Mesenchymal stem cell (in vitro differentiated cells and primary cell): ENCODE measurements at places on chromosomes 5 and 9.

GRCh38 chr5:18699681-18700080, 1065.4 kb downstream of the TAF11L14 start:
- H3K36me3 ChIP-seq = no peaks in the 10 kb centered on the region
- no peak overlapping the region for H3K27ac ChIP-seq

DNA sequence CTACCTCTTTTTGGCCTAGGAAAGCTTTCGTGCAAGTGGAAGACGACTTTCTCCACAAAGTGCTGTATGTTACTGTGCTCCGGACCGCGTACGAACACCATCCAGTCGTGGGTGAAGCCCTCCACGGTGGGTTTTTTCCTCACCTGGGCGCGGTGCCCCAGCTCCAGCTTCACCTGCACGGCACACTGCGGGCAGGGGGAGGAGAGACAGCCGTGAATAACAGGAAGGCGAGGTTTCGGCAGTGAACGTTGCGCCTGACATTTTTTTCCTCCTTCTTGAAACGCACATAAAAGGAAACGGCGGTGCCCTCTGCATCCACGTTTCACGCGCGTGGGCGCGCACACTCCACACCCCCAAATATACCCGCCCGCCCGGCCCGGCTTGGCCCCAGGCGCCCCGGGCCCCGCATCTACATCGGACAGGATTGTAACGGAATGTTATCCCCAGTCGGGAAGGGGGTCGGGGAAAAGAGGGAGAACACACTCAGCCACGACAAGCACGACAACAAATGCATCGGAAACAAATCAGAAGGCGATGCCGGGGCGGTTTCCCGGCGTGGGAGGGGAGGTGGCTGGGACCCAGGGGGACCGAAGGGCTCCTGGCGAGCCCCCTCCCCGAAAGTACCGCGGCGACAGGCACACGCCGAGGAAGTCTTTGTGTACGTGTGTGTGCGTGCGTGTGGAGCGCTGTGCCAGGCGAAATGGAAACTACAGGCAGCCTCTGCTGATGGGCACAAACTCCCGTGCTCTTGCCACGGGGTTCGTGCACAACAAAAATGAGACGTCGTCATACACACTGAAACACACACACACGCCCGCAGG, 1.4 kb downstream of the MLLT3 start:
- peaks cover 3% of the 10 kb centered on the region for H3K4me1 ChIP-seq
- H3K36me3 ChIP-seq = no peaks in the 10 kb centered on the region
- peak; percentile 70 for DNase-seq
- H3K27me3 ChIP-seq = no peaks in the 10 kb centered on the region
- peak overlapping the region; percentile 96 for H3K4me3 ChIP-seq
- H3K27ac ChIP-seq = no peak overlapping the region

DNA sequence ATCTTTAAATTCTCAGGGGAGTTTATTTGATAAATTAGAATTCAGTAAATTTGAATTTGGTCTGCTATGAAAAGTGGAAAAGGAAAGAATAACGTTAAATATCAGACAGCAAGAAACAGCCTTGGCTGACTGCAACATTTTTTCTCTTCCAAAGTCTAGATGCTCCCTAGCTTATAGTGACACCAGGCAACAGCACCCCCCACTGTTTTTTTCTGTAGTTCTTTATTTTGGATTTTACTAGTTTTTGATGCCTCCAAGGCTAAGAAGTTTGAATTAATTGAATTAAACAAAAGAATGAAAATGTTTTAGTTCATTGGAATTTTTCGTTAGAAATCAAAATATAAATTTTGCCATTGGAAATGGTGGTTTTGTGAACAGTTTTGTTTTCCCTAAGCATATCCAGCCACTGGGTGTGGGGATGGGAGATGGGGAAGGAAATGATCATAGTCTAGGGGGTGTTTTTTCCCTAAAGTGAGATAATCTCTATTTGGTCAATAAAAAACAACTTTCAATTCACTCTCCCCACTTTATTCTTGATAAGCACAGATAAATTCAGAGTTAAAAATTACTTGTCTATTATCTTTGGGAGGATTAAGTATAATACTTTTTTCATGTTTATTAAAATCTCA, 199.3 kb upstream of the CD180 start:
- H3K4me3 ChIP-seq = no peak overlapping the region
- H3K4me1 ChIP-seq = no peaks in the 10 kb centered on the region
- no peak overlapping the region for H3K27ac ChIP-seq
- DNase-seq = no peak
- no peaks in the 10 kb centered on the region for H3K27me3 ChIP-seq

- no peak overlapping the region for H3K4me3 ChIP-seq
- H3K27ac ChIP-seq = no peak overlapping the region
- no peak for DNase-seq
- no peaks in the 10 kb centered on the region for H3K27me3 ChIP-seq
Measured at GRCh38 chr9:31275419-31275818, 1109.0 kb upstream of the ACO1 start.

GRCh38 chr9:98218562-98219363, 26.3 kb upstream of the CORO2A start:
- no peak overlapping the region for H3K4me3 ChIP-seq
- H3K4me1 ChIP-seq = peaks cover 28% of the 10 kb centered on the region
- H3K27me3 ChIP-seq = no peaks in the 10 kb centered on the region

- no peaks in the 10 kb centered on the region for H3K4me1 ChIP-seq
- no peaks in the 10 kb centered on the region for H3K36me3 ChIP-seq
- DNase-seq = no peak
- H3K27me3 ChIP-seq = peaks cover 94% of the 10 kb centered on the region
- H3K27ac ChIP-seq = no peak overlapping the region
Measured at GRCh38 chr5:133298447-133298846, 246.6 kb downstream of the HSPA4 start.

- DNase-seq = no peak
- no peaks in the 10 kb centered on the region for H3K36me3 ChIP-seq
- no peak overlapping the region for H3K4me3 ChIP-seq
- H3K4me1 ChIP-seq = no peaks in the 10 kb centered on the region
- H3K27me3 ChIP-seq = no peaks in the 10 kb centered on the region
Measured at GRCh38 chr9:82208741-82209450, 220.3 kb downstream of the SPATA31D1 start.

DNA sequence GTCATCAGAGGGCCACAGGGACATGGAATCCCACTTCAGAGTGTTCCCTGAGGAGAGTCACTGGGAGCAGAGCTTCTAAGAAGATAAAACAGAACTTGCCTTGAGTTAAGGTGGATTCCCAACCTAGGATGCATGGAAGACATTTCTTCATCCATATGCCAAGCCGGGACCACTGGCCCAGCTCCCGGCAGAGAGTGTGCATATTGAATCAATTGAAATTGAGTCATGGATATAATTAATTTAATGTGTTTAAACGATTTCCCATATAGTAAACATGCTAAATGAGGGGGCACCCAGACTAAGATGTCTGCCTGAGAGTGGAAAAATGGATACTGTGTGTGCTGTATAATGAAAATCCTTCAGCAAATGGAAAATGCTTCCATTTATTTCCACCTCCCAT, 194.4 kb upstream of the TBC1D2 start:
- no peak overlapping the region for H3K4me3 ChIP-seq
- DNase-seq = no peak
- no peaks in the 10 kb centered on the region for H3K4me1 ChIP-seq
- peaks cover 17% of the 10 kb centered on the region for H3K27me3 ChIP-seq
- no peak overlapping the region for H3K27ac ChIP-seq
- H3K36me3 ChIP-seq = no peaks in the 10 kb centered on the region

- DNase-seq = no peak
- H3K4me3 ChIP-seq = no peak overlapping the region
- H3K27ac ChIP-seq = peak overlapping the region; percentile 49
- H3K36me3 ChIP-seq = no peaks in the 10 kb centered on the region
- peaks cover 12% of the 10 kb centered on the region for H3K4me1 ChIP-seq
- no peaks in the 10 kb centered on the region for H3K27me3 ChIP-seq
Measured at GRCh38 chr5:157602505-157602904, 26.9 kb upstream of the ADAM19 start.

GRCh38 chr5:43889233-43889632, 286.3 kb downstream of the NNT start:
- H3K27ac ChIP-seq = no peak overlapping the region
- H3K36me3 ChIP-seq = no peaks in the 10 kb centered on the region
- peak; percentile 6 for DNase-seq
- H3K4me1 ChIP-seq = no peaks in the 10 kb centered on the region
- no peaks in the 10 kb centered on the region for H3K27me3 ChIP-seq
- no peak overlapping the region for H3K4me3 ChIP-seq

DNA sequence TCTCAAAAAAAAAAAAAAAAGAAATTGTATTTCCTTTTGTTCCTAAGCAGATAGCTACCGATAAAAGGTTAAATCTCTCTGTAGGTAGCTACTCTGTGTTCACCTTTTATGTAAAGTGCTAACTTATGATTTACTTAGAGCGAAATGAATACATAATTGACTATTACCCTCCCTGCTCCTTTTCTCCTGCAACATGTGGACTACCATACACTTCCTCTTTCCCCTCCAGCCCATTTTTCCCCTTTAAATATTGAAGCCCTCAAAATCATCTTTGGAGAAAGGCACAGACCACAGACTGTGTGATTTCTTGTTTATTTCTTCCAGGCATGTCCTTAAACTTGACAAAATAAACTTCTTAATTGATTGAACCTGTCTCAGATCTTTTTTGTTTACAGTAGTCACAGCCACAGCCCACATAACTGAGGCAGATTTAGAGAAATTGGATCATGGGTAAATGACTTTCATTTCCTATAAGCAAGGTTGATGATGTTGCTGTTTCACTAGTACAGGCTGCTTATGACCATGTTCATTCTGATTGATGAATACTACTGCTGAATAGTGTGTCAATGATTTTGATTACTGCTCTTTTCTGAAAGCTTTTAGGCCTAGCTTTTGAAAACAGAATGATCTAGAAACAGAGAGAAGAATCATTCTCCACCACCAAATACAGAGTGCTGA, 59.2 kb downstream of the PHAX start:
- no peak overlapping the region for H3K27ac ChIP-seq
- H3K4me1 ChIP-seq = no peaks in the 10 kb centered on the region
- H3K4me3 ChIP-seq = no peak overlapping the region

DNA sequence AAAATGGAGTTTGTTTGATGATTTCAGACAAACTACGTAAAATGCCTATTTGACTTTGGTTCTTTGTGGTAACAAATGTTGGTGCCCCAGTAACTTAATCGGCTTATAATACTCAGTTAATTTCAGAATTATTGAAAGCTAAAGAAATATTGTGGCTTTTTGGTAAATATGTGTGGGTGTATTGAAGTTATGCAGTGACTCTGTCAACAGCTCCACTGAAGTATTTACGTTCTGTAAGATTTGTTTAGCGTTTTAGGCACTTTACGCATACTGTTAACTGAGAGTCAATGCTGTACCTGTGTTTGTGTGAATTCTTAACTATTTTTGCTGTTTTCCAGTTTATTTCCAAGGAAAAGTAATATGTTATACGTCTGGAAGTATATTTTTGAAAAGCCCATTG, 2.2 kb downstream of the RAD23B start:
- no peaks in the 10 kb centered on the region for H3K36me3 ChIP-seq
- peaks cover 3% of the 10 kb centered on the region for H3K4me1 ChIP-seq
- no peak overlapping the region for H3K4me3 ChIP-seq
- H3K27ac ChIP-seq = no peak overlapping the region

- no peaks in the 10 kb centered on the region for H3K4me1 ChIP-seq
- no peak for DNase-seq
- no peaks in the 10 kb centered on the region for H3K36me3 ChIP-seq
- H3K27ac ChIP-seq = no peak overlapping the region
- no peaks in the 10 kb centered on the region for H3K27me3 ChIP-seq
- no peak overlapping the region for H3K4me3 ChIP-seq
Measured at GRCh38 chr5:167348251-167348926, 943.1 kb upstream of the WWC1 start.

DNA sequence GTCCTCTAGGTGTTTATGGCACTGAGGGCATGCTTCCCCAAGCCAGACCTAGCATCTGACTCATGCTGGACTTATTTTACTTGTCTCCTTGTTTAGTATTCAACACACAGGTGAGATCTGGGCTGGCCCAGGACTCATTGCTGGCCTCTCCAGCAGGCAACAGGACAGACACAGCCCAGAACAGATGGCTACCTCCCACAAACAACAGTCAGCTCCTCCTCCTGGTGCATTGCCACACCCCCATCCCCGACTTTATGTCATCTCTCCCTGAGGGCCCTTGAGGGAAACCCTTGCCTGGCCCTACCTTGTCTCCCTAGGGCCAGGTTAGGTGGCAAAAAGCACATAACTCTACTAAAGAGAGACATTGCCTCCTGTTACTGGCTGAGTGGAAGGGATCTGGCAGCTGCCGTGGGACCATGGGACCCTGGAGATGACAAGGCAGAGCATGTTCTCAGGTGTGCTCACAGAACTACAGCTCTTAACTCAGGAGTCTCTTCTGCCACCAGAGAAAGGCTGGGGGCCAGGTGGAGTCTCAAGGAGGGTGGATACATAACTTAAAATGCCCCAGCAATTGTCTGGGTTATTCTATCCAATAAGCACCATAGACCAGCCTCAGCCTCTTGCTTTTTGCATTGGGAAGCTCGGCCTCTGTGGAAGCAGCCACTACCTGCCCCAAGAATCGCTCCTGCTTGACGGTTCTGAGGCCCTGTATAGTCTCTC, 2.3 kb downstream of the ACSL6 start:
- no peak for DNase-seq
- no peaks in the 10 kb centered on the region for H3K36me3 ChIP-seq
- no peak overlapping the region for H3K27ac ChIP-seq
